ENCODE measurements at places on chromosomes 11 and 22. TPM values are rescaled to one million over a fixed set of nuclear protein-coding genes. Genes with fewer than 3 reads are reported as not detected.

DNA sequence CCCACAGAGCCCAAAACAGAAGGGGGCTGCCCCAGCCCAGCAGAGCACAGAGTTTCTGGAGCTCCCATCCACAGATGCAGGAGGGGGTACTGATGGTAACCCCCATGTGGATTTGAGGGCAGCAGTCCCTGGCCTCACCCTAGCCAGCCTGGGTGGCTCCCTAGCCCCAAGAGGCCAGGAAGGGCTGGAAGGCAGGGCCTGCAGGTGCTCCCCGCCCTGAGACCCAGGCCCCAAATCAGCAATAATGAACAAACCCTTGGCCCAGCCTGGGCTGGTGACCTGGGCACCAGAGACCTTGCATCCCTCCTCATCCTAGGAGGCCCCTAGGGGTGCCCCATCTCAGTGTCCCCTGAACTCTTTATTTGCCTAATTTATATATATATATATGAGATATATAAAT is 61.6 kb downstream of the MORC2 start:
- no peak for DNase-seq

The FAT3 gene
- 15.9 TPM for total RNA-seq

The TNKS1BP1 gene
- 30.7 TPM for total RNA-seq

- DNase-seq, result no peak
Observed at GRCh38 chr11:97567801-97568200, 1178.0 kb downstream of the JRKL start.

GRCh38 chr11:62574363-62575071 is 826 bp upstream of the EEF1G start:
- peak; percentile 44 for DNase-seq

- peak; percentile 69 for DNase-seq
Observed at GRCh38 chr11:68840661-68841653, 759 bp downstream of the CPT1A start.

- DNase-seq, result no peak
Observed at GRCh38 chr11:69035150-69035945, 13.4 kb upstream of the TPCN2 start.

The RGL4 gene
- not detected for total RNA-seq

DNA sequence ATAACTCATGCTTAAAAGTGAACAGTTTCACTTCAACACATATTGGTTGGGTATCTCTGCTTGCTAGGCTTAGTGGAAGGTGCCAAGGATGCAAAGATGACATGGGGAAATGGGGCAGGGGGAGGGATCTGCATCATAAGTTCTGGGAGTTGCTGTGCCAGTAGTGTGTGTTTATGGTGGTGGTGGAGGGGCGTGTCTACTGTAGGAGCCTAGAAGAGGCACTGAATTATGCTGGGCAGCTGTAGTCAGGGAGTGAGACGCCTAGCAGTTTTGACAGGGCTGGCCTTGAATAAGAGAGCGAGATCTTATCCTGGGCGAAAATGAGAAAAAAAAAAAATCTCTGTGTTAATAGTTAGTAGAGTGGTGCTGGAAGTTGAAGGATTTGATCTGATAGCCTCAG is 3.0 kb downstream of the ELMOD1 start:
- DNase-seq, result no peak

- peak; percentile 36 for DNase-seq
Observed at GRCh38 chr22:44870021-44870420, 117.6 kb downstream of the ARHGAP8 start.

The YIF1A gene
- 132 TPM for total RNA-seq

GRCh38 chr11:117074119-117074518 is 24.1 kb downstream of the SIK3 start:
- no peak for DNase-seq

GRCh38 chr11:36304351-36304750 is 8.3 kb downstream of the PRR5L start:
- no peak for DNase-seq

- DNase-seq, result no peak
Observed at GRCh38 chr11:84642500-84642899, 984.6 kb downstream of the DLG2 start.

- peak; percentile 37 for DNase-seq
Observed at GRCh38 chr11:95375886-95376285, 144.9 kb upstream of the SESN3 start.

GRCh38 chr11:24312464-24313238 is 184.2 kb upstream of the LUZP2 start:
- no peak for DNase-seq

The TRIM68 gene
- total RNA-seq, result 19.8 TPM

GRCh38 chr11:77127235-77127911 is 673 bp upstream of the MYO7A start:
- DNase-seq, result peak; percentile 79
